Thymus (tissue), 14 donors: ENCODE measurements at places on chromosomes 7 and 10.

DNA sequence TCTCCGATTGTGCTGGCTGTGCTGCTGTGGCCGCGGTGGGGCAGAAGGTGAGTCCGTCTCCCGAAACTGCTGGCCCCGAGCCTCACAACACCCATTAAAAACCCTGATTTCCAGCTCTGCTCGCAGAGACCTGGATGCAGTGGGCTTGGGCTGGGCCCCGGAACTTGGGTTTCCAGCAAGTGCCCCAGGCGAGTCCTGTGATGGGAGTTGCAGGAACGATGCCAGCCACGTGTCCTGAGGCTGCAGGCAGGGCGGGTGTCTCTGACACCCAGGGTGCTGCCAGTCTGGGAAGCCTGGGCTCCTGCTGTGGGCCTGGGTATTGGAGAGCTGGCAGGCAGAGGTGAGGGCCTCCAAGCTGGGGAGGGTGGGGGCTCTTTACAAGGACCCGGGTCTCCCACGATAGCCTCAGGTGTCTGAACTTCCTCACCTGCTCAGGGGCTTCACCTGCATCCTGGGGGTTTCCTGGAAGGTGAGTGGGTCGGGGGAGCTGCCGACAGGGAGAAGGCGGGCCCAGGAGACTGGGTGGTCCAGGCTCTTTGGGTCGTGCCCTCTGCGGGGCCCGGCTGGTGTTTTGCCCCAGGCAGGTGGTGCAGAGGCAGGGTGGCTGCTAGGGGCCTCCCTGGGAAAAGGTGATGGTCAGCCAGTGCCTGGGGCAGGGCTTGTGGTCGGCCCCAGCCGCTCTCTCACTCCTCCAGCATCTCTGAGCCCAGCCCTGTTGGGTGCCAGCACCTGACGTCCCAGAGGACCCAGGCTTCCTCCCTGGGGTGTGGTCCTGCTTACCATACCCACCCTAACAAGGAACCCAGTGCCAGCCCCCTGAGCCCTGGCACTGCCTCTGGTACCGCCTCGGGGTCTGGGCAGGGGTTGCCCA lies 180.3 kb downstream of the DNAJB6 start:
- no peak overlapping the region for H3K4me3 ChIP-seq
- no peaks in the 10 kb centered on the region for H3K4me1 ChIP-seq

DNA sequence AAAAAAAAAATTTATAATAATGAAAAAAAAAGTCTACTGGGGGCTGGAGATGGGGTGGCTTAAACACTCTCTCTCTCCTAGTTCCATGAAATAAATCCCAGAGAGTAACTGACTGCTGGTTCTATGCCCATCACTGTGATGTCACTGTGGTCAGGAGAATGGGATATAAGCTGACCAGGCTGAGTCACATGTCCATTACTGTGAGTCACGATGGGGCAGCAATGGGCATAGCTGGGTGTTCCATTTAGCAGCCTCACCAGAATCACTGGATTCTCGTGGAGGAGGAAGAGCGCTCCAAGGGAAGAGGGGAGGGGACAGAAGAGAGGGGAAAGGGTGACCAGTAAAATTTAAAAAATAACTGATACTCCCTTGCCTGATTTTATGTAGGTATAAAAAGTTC lies 37.1 kb downstream of the MASTL start:
- no peaks in the 10 kb centered on the region for H3K27me3 ChIP-seq
- H3K4me1 ChIP-seq, result no peaks in the 10 kb centered on the region
- H3K27ac ChIP-seq, result no peak overlapping the region
- H3K4me3 ChIP-seq, result no peak overlapping the region

- no peaks in the 10 kb centered on the region for H3K36me3 ChIP-seq
- H3K4me3 ChIP-seq, result no peak overlapping the region
- H3K27ac ChIP-seq, result no peak overlapping the region
- no peak for DNase-seq
- no peaks in the 10 kb centered on the region for H3K4me1 ChIP-seq
Measured at GRCh38 chr7:12327922-12328321, 75.7 kb downstream of the VWDE start.

DNA sequence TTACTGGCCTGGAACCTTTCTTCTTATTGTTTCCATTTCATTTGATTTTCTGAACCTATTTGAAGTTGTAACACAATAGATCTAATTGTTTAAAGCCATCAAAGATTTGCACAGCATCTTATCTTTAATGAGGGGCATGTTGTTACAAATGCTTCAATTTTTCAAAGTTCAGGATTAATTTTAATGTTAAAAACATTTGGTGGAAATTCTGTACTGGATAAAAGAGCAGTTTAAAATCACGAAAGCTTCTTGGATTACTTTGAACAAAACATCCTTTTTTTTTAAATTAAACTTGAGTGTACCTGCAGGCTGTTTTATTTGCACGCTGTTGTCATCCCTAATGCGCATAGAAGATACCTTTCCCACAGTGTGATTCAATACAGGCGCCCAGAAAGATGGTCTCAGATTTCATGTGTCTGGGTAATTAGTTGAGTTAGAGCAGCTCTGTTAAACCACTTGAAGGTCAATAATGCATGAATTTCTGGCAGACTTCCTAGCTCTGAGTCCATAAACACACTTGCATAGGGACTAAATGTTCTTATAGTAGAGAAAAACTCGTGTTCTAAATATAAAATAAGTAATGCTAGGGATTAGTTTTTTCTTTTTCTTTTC lies 29.3 kb upstream of the DDX50 start:
- H3K4me1 ChIP-seq, result no peaks in the 10 kb centered on the region
- peak overlapping the region; percentile 58 for H3K27ac ChIP-seq
- H3K36me3 ChIP-seq, result no peaks in the 10 kb centered on the region

DNA sequence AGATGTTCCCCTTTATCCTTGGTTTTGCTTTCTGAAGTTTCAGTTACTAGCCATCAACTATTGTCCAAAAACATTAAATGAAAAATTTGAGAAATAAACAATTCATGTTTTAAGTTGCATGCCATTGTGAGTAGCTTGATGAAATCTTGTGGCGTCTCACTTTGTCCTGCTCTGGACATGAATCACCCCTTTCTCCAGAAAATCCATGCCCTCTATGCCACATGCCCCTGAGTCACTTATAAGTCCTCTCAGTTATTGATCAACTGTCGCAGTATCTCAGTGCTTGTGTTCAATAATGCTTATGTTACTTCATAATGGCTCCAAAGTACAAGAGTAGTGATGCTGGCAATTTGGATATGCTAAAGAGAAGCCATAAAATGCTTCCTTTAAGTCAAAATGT lies 208.0 kb upstream of the FERD3L start:
- H3K4me1 ChIP-seq, result no peaks in the 10 kb centered on the region
- DNase-seq, result no peak
- H3K4me3 ChIP-seq, result no peak overlapping the region
- no peaks in the 10 kb centered on the region for H3K27me3 ChIP-seq
- H3K36me3 ChIP-seq, result no peaks in the 10 kb centered on the region

DNA sequence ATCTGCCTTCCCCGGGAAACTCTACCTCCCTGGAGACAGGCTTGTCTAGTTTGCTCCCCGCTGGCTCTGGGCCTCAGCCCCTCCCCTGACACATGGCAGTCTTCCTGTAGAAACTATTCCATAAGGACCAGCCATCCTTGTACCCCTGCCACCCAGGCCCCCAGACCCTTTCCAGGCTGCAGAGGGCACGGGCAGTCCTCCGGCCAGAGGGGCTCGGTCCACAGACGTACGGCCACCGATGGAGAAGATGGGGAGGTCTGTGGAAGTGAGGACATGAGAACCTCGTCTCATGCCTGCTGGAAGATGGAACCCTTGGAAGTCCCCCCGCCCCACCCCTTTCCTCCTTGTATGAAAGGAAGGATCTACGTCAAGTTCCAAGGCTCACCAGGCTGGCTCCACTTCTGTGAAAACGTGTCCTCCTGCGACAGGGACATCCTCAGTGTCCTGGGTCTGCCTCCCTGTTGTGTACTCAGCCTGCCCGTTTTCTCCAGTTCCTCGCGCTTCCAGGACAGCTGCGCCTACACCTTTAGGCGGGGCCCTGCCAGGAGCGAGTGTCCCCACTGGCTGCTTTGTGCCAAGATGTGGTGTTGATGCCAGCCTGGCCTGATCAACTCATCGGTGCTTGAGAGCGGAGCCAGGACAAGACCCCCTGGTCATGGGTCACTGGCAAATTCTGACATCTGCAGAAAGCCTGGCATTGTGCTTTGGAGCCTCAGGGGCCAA lies 414.9 kb downstream of the GLRX3 start:
- H3K4me3 ChIP-seq, result no peak overlapping the region
- H3K4me1 ChIP-seq, result no peaks in the 10 kb centered on the region
- no peak overlapping the region for H3K27ac ChIP-seq
- H3K27me3 ChIP-seq, result no peaks in the 10 kb centered on the region

GRCh38 chr7:116571552-116571951 lies 46.7 kb downstream of the CAV1 start:
- no peaks in the 10 kb centered on the region for H3K36me3 ChIP-seq
- H3K4me1 ChIP-seq, result no peaks in the 10 kb centered on the region
- H3K27me3 ChIP-seq, result no peaks in the 10 kb centered on the region

GRCh38 chr7:4079366-4079765 lies 602.7 kb upstream of the FOXK1 start:
- no peak overlapping the region for H3K27ac ChIP-seq
- no peaks in the 10 kb centered on the region for H3K4me1 ChIP-seq
- DNase-seq, result no peak
- H3K36me3 ChIP-seq, result no peaks in the 10 kb centered on the region
- H3K4me3 ChIP-seq, result no peak overlapping the region
- H3K27me3 ChIP-seq, result no peaks in the 10 kb centered on the region

DNA sequence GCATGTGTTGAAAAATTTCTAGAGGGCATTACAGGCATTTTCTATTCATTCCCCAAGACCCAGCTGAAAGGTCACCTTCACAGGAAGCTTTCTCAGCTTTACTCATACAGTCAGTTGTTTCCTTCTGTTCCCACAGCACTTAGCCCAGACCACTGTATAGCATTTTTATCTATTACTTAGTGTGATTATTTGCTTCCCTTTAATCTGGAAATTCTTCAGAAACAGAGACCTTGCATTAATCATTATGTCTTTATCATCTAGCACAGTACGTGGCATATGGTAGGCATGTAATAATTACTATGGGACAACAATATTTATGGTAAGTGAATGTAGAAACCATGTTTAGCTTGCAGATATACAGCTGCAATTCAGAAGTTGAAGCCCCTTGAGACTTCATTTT lies 38.2 kb upstream of the CDK6 start:
- H3K27ac ChIP-seq, result no peak overlapping the region
- no peaks in the 10 kb centered on the region for H3K27me3 ChIP-seq
- H3K4me3 ChIP-seq, result no peak overlapping the region
- no peaks in the 10 kb centered on the region for H3K4me1 ChIP-seq
- no peak for DNase-seq

DNA sequence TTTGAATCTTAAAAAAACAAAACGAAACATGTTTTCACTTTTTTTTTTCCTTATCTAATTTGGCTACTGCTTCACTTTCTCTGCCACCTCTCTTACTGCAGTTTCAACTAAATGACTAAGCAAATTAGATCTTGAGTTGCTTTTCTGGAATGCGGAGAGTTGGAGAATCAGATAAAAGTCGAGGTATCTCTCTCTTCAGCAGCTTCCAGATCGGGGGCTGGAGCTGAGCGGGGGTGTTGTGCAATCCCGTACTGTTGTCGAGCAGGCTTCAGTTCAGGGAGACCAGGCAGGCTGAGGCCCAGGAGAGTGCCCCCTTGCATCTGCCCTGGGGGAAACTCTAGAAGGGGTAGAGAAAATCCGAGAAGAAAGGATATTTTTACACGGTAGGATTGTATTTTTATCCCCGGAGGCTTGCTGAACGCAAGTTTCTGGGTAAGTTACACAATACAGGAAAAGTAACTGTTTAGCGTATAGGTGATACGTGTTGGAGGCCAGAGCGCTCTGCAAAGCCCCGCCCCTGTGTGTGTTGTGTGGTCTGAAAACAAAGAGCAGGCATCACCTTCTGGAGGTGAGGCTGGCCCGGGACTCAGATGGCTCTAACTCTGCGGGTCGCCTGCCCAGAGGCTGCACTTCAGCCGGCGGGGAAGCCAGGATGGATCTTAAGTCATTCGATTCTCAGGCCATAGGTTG lies 116.6 kb downstream of the KLF6 start:
- peak overlapping the region; percentile 11 for H3K4me3 ChIP-seq
- peak; percentile 64 for DNase-seq
- peak overlapping the region; percentile 88 for H3K27ac ChIP-seq
- H3K36me3 ChIP-seq, result no peaks in the 10 kb centered on the region
- no peaks in the 10 kb centered on the region for H3K27me3 ChIP-seq

DNA sequence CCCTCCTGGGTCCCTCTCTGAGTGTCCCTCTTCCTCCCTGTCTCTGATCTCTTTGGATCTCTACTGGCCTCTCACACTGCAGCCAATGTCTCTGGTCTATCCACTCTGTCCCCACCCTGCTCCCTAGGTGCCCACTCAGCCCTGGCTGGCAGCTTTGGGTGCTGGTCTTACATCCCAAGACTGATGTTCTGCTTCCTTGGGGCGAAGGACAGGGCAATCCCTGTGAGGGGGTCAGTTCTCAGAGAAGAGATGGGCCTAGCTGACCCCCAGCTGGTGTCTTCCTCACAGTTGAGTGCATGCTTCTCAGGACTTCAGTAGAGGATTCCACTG lies 51.7 kb upstream of the CAMK2B start:
- no peak overlapping the region for H3K4me3 ChIP-seq
- no peaks in the 10 kb centered on the region for H3K36me3 ChIP-seq
- H3K27me3 ChIP-seq, result peaks cover 2% of the 10 kb centered on the region
- H3K27ac ChIP-seq, result no peak overlapping the region
- no peak for DNase-seq
- no peaks in the 10 kb centered on the region for H3K4me1 ChIP-seq

DNA sequence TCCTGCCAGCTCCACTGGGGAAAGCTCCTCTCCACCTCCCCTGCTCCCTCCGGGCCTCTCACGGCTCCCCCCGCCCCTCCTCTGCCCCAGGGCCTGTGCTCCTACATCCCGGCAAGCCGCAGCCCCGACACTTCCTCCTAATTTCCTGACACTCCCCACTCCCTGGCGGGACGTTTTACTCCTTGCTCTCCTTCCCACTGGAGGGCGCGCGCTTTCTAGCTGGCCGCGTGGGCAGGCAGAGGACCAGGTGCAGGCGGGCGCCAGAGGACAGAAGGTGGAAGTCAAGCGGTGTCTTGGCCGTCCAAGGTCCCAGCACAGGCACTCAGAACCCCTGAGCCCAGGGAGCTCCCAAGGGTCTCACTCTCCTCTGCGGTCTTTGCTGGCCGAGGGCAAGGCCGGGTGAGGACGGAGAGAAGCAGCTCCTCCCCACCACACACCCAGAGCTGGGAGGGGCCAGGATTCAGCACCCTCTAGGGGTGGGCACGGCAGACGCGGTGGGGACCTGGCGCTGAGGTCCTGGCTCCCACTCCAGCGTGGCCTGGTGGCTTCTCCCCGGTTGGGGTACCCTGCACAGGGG lies 19.1 kb downstream of the ADAM8 start:
- H3K27me3 ChIP-seq, result peaks cover 52% of the 10 kb centered on the region
- H3K27ac ChIP-seq, result peak overlapping the region; percentile 39
- H3K4me3 ChIP-seq, result peak overlapping the region; percentile 16
